Stimulated activated CD8-positive, alpha-beta memory T cell treated with anti-CD3 and anti-CD28 coated beads, Interleukin-2, amount 100 ng/mL, for 1 hour (primary cell): ENCODE measurements at places on chromosomes 7 and 10.

DNA sequence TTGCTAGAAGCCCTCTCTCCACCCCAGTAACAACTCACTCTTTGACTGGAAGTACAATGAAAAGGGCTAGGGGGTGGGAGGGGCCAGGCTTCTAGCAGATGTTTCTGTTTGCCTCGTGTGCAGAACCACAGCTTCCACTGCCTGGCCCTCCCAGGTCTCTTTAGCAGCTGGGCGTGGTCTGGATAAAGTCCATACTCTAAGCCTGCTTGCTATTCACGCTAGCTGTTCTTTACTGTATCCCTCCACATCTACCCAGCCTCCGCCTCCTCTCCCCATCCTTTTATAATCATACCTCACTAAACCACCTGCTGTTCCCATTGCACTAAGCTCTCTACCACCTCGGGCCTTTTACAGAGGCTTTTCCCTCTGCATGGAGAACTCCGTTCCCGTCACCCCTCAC lies 288.8 kb downstream of the CAMK1D start:
- no peak for DNase-seq

DNA sequence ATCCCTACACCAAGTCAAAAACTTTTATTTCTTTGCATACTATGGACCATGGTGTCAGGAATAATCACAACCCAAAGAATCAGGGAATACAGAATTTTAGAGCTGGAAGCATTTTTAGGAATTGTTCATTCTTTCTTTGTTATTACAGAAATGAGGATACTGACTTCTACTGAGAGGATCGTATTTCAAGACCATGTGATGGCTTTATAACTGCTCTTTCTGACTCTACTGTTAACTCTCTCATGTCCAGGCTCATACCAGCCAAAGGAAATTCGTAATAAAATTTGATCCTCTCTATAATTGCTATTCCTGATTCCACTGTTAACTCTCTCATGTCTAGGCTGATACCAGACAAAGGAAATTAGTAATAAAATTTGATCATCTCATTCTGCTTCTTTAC lies 1050.9 kb upstream of the C7orf33 start:
- DNase-seq = no peak

- no peak for DNase-seq
These were observed 247.4 kb downstream of the ELMO1 start for GRCh38 chr7:37201003-37201875.

- DNase-seq = no peak
These were observed 205.9 kb upstream of the SVIL start for GRCh38 chr10:29840516-29841276.

DNA sequence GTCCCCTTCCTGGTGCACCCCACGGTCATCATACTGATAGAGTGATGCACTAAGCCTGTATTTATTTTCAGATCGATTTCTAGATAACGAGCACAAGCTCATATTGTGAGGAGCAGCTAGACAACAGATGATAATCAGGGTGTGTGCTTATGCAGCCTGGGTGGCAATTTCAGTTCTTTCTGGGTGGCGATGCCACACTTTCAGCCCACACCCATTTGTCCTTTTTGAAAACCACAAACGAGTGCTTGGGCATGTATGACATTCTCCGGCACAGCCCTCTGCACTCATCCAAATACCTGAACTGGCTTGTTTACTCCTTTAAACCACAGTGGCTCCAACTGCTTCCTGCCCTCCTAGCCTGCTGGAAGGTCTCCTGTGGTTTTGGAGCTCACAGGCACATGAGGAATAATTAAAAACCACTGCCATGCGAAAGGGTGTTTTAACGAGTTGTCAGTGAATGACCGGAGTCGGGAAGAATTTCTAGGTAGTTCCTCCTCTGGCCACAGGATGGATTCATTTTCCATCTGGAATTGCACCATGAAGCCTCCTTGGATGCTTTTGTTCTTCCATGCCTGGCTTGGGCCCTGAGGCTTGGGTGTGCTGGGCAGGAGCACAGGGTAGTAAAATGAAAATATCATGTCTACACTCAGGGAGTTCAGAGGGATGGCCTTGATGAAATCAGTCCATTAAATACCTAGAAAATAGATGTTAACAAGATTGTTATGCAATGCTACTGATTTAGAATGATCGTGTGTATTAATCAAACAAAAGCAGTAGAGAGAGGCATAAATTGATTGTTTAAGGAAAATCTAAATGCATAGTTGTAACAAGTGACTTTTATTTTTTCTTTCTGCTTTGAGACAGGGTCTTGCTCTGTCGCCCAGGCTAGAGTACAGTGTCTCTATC lies 52.4 kb upstream of the ITGB1 start:
- DNase-seq = no peak

GRCh38 chr7:143318661-143319060 lies 2.8 kb downstream of the CLCN1 start:
- DNase-seq = no peak

- DNase-seq = no peak
These were observed 88.3 kb upstream of the ACBD5 start for GRCh38 chr10:27328946-27329345.

GRCh38 chr10:105121743-105122142 lies 480.7 kb downstream of the SORCS3 start:
- no peak for DNase-seq
